ENCODE measurements at places on chromosomes 11 and 22.

GRCh38 chr11:32210556-32210955, 119.7 kb downstream of the RCN1 start:
- no peaks in the 10 kb centered on the region for H3K4me1 ChIP-seq
- no peak overlapping the region for H3K4me3 ChIP-seq
- H3K27me3 ChIP-seq = no peaks in the 10 kb centered on the region

DNA sequence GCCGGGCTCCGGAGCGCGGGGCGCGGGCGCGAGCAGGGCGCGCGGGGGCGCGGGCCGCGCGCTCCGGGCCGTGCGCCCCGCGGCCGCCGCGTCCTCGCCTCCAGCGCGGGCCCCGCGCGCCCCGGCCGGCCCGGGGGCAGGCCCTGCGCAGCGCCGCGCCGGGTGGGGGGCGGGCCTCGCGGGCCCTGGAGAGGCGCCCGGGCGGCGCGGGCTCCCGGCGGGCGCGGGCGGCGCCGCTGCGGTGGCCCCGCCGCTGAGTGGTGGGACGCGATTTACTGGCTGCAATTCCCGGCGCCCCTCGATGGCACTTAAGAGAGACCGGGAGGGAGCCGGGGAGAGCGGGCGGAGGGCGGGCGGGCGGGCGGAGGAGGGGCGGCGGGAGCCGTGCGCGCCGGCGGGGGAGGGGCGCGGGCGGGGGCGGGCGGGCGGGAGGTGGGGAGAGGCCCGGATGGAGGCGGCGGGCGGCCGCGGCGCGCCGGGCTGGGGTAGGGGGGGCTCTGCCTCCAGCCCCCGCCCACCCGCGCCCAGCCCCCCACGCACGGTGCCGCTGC, 73.2 kb upstream of the TCF20 start:
- H3K4me3 ChIP-seq = no peak overlapping the region
- no peak for DNase-seq

DNA sequence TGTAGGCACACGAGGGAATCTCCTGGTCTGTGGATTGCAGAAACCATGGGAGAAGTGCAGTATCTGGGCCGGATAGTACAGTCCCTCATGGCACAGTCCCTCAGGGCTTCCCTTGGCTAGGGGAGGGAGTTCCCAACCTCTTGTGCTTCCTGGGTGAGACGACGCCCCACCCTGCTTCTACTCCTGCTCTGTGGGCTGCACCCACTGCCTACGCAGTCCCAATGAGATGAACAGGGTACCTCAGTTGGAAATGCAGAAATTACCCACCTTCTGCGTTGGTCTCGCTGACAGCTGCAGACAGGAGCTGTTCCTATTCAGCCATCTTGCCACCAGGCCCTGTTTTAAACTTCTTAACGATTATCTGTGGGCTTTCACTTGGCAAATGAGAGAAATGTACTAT, 157.2 kb upstream of the CARD18 start:
- no peaks in the 10 kb centered on the region for H3K27me3 ChIP-seq
- no peaks in the 10 kb centered on the region for H3K36me3 ChIP-seq
- no peak overlapping the region for H3K27ac ChIP-seq
- peak; percentile 32 for DNase-seq
- no peak overlapping the region for H3K4me3 ChIP-seq

DNA sequence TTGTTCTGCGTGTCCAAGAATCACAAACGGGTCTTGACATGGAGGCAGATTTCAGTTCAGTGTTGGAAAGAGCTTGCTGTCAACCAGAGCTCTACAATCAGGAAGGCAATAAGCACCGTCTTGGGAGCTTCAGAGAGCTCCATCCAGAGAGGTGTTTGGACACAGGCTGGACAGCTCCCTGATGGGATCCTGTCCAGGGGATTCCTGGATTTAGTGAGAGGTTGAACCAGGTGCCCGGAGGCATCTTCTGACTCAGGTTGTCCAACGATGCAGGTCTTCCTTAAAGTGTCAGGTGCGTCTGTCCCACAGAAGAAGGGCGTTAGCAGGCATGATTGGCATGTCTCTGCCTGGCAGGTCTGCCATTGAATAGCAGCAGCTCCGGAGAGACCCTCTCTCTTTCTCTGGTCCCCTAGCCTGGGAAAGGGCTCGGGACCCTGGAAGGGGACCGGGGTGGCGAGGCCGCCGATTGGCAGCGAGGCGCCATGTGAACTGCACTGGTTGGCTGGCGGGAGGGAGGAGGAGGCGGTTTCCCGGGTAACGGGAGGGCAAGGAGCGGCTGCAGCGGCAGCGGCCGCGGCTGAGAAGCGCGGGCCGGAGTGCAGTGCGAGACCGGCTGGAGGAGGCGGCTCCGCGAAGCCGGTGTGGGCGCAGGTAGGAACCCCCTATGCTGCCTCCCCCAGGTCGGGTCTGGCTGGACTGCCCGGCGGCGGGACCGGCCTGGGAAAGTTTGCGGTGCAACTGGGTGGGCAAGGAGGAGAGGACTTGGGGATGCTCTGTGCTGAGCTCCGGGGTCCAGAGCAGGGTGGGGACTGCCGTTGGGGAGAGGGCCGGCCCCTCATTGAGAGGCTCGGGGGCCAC, 104.1 kb upstream of the E2F8 start:
- H3K4me3 ChIP-seq = no peak overlapping the region
- H3K36me3 ChIP-seq = no peaks in the 10 kb centered on the region
- peaks cover 48% of the 10 kb centered on the region for H3K27me3 ChIP-seq
- H3K4me1 ChIP-seq = peaks cover 2% of the 10 kb centered on the region
- peak; percentile 74 for DNase-seq

DNA sequence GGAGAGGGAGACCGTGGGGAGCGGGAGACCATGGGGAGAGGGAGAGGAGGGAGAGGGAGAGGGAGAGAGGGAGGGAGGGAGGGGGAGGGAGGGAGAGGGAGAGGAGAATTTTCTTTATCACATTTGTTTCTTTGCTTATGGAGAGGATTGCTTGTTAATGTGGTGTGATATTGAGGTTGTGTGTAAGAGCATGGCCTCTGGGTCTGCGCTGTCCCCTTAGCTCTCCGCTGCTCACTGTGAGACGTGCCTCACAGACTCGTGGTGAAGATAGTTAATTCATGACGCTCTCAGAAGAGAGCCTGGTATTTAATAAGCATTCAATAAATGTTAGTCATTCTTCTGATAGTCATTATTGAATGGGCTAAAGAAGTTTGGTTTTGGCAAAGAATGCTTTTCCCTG, 26.2 kb downstream of the PPFIA1 start:
- no peak for DNase-seq
- H3K36me3 ChIP-seq = peaks cover 11% of the 10 kb centered on the region
- no peaks in the 10 kb centered on the region for H3K4me1 ChIP-seq
- H3K27me3 ChIP-seq = no peaks in the 10 kb centered on the region
- no peak overlapping the region for H3K27ac ChIP-seq

GRCh38 chr11:132763503-132763902, 768.8 kb downstream of the OPCML start:
- no peaks in the 10 kb centered on the region for H3K36me3 ChIP-seq
- no peaks in the 10 kb centered on the region for H3K4me1 ChIP-seq
- no peaks in the 10 kb centered on the region for H3K27me3 ChIP-seq

- H3K27me3 ChIP-seq = no peaks in the 10 kb centered on the region
- H3K4me1 ChIP-seq = no peaks in the 10 kb centered on the region
- DNase-seq = no peak
- H3K36me3 ChIP-seq = no peaks in the 10 kb centered on the region
- no peak overlapping the region for H3K4me3 ChIP-seq
- no peak overlapping the region for H3K27ac ChIP-seq
Measured at GRCh38 chr11:24575392-24575791, 78.5 kb downstream of the LUZP2 start.

- DNase-seq = no peak
- H3K27me3 ChIP-seq = no peaks in the 10 kb centered on the region
- H3K4me3 ChIP-seq = no peak overlapping the region
Measured at GRCh38 chr11:27347359-27348339, 15.4 kb downstream of the CCDC34 start.

DNA sequence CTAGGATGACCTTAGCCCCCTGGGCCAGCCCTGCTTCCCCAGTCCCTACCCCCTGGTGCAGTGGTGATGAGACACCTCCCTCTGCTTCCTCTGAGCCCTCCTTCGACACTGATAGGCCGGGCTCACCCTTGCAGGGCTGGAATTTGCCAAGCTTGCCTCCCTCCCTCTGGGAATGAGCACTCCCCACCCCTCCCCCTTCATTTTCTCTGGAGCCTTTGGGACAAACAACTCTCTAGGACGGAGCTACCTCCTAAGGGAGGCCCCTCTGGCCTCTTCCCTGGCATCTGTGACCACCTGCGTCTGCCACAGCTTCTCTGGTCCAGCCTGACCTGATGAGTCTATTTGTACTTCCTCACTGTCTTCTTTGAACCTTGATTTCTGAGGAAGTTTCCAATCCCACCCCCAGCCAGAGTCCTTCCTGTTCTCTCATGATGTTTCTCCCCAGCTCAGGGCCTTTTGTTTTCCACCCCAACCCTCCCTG, 53.3 kb upstream of the ADA2 start:
- no peak overlapping the region for H3K27ac ChIP-seq
- H3K4me3 ChIP-seq = no peak overlapping the region
- no peaks in the 10 kb centered on the region for H3K36me3 ChIP-seq
- no peaks in the 10 kb centered on the region for H3K4me1 ChIP-seq
- DNase-seq = no peak
- H3K27me3 ChIP-seq = no peaks in the 10 kb centered on the region

- H3K4me3 ChIP-seq = no peak overlapping the region
- no peaks in the 10 kb centered on the region for H3K27me3 ChIP-seq
- no peaks in the 10 kb centered on the region for H3K36me3 ChIP-seq
- DNase-seq = no peak
- no peaks in the 10 kb centered on the region for H3K4me1 ChIP-seq
Measured at GRCh38 chr11:72872012-72872411, 57.8 kb downstream of the ATG16L2 start.

- DNase-seq = no peak
- no peak overlapping the region for H3K4me3 ChIP-seq
- no peaks in the 10 kb centered on the region for H3K4me1 ChIP-seq
- H3K27me3 ChIP-seq = no peaks in the 10 kb centered on the region
- H3K36me3 ChIP-seq = no peaks in the 10 kb centered on the region
Measured at GRCh38 chr11:128238521-128239265, 348.7 kb downstream of the ETS1 start.

GRCh38 chr22:44711690-44712555, 9.9 kb downstream of the PRR5 start:
- H3K27ac ChIP-seq = no peak overlapping the region
- DNase-seq = no peak
- H3K36me3 ChIP-seq = peaks cover 4% of the 10 kb centered on the region
- H3K4me3 ChIP-seq = no peak overlapping the region
- no peaks in the 10 kb centered on the region for H3K27me3 ChIP-seq

- no peaks in the 10 kb centered on the region for H3K27me3 ChIP-seq
- H3K4me1 ChIP-seq = peaks cover 4% of the 10 kb centered on the region
Measured at GRCh38 chr11:65329944-65330403, 3.7 kb upstream of the DPF2 start.

GRCh38 chr11:123152951-123153350, 42.1 kb downstream of the CLMP start:
- no peaks in the 10 kb centered on the region for H3K27me3 ChIP-seq
- no peak overlapping the region for H3K4me3 ChIP-seq
- no peaks in the 10 kb centered on the region for H3K4me1 ChIP-seq

DNA sequence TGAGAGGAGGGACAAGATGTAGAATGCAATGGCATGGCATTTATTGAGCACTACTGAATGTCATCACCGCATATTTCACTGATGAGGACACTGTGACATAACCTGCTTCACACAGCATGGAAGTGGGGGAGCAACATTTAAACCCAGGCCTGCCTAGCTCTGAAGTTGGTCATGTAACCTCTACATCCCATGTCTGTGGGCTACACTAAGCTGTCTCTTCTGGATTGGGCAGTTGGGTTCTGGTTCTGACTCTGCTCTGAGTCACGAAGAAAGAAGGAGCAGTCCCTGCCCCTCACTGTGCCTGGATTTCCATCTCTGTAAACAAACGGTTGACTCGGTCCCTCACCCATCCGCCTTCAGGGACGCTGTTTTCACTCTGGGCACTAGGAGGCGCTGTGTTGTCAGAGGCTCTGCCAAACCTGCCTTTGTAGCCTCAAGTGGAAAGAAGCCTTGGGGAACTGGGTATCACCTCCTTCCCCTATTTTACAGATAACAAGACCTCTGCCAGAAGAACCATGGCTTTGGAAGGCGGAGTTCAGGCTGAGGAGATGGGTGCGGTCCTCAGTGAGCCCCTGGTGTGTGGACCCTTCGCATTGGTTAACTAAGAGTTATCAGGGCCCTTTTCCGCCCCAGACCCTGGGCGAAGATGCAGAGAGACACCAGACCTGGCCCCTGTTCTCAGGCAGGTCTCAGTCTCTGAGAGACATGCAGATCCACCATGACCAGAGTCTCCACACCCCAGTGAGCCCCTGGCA, 12.7 kb upstream of the ARHGEF17 start:
- no peaks in the 10 kb centered on the region for H3K36me3 ChIP-seq
- no peaks in the 10 kb centered on the region for H3K4me1 ChIP-seq
- H3K27ac ChIP-seq = no peak overlapping the region
- H3K4me3 ChIP-seq = no peak overlapping the region
- no peaks in the 10 kb centered on the region for H3K27me3 ChIP-seq
- DNase-seq = peak; percentile 85

GRCh38 chr11:124891373-124891861, 6.2 kb downstream of the ROBO4 start:
- no peaks in the 10 kb centered on the region for H3K27me3 ChIP-seq
- H3K4me1 ChIP-seq = peaks cover 23% of the 10 kb centered on the region
- DNase-seq = no peak
- H3K27ac ChIP-seq = no peak overlapping the region
- no peak overlapping the region for H3K4me3 ChIP-seq
- H3K36me3 ChIP-seq = no peaks in the 10 kb centered on the region

DNA sequence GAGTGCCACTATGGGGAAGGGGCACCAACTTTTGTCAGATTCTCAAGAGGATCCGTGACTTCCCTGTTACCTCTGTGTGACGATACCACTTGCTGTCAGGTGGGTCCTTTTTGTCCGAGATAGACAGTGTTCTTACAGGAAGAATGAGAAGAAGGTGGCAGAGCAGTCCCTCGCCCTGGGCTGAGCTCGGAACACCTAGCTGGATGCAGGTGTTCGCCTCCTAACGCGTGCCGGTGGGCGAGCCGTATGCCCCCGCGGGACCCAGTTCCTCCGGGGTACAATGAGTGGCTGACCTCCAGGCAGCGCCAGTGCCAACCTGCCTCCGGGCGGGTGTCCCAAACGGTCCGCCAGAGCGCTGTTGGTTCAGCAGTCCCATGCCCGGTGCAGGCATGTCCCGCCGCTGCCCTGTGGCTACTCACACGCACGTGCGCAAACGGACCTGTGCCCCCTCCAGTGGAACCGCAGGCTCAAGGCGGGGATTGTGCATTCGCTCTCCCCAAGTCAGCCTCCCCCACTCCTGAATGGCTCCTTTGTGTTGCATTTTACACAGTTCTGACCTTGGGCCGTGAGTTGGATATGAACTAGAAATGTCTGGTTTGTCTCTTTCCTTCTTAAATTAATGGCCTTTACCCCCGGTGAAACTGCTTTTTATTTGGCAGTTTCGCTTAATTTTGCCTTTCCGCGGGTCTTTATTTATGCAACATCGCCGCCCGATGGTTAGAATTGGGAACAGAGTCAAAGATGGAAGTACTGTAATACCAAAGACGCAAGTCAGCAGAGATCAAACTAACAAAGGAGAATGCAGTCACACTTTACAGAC, 1.1 kb upstream of the ABTB2 start:
- H3K27me3 ChIP-seq = peaks cover 11% of the 10 kb centered on the region
- H3K4me1 ChIP-seq = peaks cover 29% of the 10 kb centered on the region

GRCh38 chr22:45090497-45090910, 73.2 kb upstream of the NUP50 start:
- no peak overlapping the region for H3K27ac ChIP-seq
- peak; percentile 35 for DNase-seq
- no peaks in the 10 kb centered on the region for H3K36me3 ChIP-seq
- H3K4me3 ChIP-seq = no peak overlapping the region
- no peaks in the 10 kb centered on the region for H3K27me3 ChIP-seq

- H3K27ac ChIP-seq = no peak overlapping the region
- DNase-seq = no peak
- H3K27me3 ChIP-seq = no peaks in the 10 kb centered on the region
- H3K4me3 ChIP-seq = no peak overlapping the region
- H3K36me3 ChIP-seq = no peaks in the 10 kb centered on the region
Measured at GRCh38 chr11:66912361-66912760, 45.8 kb downstream of the PC start.

Data from kidney (tissue), 22 donors.